ENCODE measurements at places on chromosomes 16 and 17.

GRCh38 chr16:8677481-8677880 is 3.1 kb downstream of the ABAT start:
- peak; percentile 35 for DNase-seq

DNA sequence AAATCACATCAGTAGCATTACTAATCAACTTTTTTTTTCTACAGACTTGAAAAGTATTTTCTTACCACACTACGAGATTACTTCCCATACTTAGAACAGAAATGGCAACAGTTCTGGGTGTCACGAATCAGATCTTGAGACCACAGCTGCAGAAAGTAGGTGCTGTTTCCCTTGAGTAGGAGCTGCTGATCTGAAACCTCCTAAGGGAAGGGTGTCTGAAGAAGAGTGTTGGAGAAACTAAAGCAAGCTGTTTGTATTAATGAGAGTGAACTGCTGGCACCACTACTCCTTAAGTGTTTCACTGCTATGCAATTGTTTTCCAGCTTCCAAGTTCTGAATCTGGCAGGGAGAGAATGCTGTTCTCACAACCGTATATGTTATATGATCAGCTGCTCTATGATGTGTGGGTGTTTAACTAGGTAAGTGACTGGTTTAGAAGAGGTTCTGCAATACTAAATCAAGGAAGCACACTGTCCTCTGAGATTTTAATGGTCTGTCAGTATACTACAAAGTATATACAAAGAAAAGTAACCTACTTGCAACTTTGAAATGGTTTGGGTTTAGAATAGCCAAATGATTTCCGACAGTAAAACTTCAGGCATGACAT is 3.3 kb downstream of the ZNF652 start:
- peak; percentile 12 for DNase-seq

GRCh38 chr16:47175152-47175551 is 31.4 kb upstream of the NETO2 start:
- no peak for DNase-seq

- no peak for DNase-seq
These were observed 150.4 kb downstream of the SPECC1 start for GRCh38 chr17:20159406-20160069.

GRCh38 chr16:70494202-70494770 is 29.1 kb downstream of the COG4 start:
- DNase-seq = no peak

DNA sequence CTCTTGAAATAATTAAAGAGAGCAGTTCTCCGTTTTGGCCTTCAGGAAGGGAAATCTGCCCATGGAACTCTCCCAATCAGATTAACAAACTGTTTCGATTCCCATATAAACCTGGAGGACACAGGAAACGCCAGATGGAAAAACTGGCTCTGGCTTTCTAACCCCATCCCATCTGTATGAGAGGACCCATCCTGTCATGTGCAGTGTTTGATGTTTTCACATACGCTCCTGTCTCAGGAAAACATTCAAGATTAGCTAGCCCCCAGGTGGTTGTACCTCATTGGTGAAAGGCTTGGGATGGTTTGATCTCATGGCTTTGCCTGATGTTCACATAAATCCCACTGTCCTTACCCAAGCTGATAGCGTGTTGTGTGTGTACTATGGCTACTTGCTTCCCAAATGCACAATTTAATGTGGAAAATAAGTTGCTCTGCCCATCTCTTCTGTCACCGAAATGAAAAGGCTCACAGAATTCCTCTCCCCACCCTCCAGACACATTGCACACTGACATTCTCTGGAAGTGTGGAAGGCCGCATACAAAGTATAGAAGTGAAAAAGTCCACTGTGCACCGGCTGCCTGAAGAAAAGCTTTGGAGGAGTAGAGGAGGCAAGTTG is 18.2 kb upstream of the ERN1 start:
- no peak for DNase-seq

DNA sequence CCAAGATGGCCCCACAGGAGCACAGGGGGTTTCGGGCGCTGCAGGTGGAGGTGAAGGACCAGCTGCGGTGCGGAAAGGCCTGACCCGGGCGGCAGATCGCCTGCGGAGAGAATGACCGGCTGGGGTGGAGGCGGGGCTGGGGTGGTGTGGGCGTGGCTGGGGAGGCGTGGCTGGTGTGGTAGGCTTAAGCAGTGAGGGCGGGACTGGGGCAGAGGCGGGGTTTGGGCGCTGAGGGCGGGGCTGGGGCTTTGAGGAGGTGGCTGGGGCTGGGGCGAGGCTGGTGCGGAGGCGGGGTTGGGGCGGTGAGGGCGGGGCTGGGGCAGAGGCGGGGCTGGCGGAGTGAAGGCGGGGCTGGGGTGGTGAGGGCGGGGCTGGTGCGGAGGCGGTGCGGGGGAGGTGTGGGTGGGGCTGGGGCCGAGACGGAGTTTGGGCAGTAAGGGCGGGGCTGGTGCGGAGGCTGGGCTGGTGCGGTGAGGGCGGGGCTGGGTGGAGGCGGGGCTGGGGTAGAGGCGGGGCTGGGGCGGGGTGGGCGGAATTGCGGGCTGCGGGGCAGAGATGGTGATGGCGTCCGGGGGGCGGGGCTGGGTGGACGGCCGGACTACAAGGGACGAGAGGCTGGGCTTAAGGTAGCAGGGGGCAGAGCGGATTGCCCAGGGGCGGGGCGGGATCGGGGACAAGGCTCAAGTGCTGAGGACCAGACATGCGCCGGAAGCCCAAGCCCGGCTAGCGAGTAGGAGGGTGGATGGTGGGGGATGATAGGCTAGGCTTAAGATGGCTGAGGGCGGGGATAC is 9.9 kb upstream of the GSDMA start:
- DNase-seq = peak; percentile 98

- no peak for DNase-seq
These were observed 14.0 kb downstream of the PDIA2 start for GRCh38 chr16:296806-297510.

DNA sequence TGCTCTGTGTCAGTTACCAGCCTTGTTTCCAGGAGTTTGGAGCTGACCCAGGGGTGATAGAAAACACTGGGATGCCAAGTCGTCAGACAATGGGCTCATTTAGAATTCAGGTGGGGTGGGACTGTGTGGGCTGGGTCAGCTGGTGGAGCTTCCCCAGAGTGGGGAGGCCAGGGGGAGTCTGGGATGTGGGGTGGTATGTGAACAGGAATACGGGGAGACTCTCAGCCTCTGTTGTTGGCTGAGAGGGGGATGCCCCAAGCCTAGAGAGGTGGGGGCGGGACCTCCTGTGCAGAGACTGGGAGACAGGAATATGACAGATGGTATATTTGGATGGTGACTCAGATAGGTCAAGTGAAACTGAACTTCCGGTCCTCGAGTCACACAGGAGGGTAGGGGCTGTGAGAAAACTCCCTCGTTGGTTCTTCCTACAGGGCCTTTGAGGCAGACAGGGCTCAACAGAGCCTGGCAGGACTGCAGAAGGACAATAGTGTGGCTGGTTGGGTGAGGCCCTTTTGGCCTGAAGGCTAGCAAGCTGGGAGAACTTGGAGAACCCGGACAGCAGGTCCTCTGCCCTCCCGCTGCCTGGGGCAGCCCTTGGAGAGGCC is 23.7 kb downstream of the CDH1 start:
- peak; percentile 40 for DNase-seq

DNA sequence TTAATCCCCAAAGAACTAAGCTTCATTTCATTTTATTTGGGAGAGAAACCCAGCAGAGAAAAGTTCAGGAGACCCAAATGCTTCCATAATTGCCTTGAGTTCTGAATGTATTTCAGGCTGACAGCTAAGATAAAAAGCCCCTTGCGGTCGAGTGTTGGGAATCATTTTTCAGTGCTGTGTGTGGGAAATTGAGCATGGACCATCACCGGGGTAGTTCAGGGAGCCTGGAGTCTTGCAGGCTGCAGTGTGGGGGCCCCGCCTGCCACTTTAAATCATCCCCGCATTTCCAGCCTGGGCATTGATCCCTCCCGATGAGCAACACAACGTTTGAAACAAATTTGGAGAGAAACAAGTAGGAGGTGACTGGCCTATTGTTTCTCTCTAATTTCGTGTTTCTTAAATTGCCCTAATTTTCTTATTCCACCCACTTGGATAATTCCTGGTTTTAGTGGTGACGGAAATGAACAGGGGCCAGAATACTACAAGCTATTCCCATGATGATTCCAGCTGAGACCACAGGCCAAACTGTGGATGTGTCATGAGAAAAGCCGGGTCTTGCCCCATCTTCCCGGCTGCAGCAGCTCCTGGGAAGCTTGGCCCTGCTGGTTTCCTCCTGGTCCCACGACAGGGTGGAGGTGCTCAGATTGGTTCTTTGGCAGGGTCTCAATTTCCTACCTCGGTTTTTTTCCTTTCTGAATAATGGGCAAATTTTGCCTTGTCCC is 75.1 kb downstream of the FOXL1 start:
- DNase-seq = peak; percentile 84

DNA sequence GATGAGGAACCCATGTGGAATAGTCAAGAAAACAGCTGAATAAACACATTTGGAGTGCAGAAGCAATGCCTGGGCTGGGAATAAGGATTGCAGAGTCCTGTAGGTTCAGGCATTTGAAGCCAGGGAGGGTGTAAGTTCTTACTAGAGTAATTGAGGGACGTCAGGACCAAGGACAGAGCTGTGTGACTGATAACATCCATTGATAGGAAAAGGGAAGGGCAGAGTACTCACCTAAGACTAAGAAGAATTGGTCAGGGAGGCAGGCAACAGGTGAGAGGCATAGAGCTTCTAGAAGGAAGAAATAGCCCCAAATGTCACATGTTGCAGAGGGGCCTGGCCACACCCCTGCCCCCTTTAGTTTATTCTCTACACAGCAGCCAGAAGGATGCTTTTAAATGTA is 79.8 kb upstream of the TMEM132E start:
- DNase-seq = no peak

DNA sequence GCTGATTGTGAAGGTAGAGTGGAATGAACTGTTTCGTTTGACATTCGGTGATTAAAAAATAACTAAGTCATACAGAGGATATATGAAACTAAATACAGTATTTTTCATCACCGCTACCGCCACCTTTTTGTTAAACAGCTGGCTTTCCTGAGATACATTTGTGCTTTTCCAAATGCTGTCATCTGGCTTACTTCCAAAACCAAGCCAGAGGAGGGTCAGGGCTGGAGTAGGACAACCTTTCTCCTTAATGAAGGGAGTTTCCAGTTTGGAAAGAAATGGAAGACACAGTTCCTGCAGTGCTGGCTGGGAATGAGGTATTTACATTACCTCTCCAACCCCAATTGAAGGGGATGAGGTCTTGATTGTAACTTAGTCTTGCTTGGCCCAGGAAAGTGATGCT is 3.2 kb downstream of the TNRC6C start:
- no peak for DNase-seq

- no peak for DNase-seq
These were observed 218.1 kb upstream of the CDH8 start for GRCh38 chr16:62254372-62254771.

DNA sequence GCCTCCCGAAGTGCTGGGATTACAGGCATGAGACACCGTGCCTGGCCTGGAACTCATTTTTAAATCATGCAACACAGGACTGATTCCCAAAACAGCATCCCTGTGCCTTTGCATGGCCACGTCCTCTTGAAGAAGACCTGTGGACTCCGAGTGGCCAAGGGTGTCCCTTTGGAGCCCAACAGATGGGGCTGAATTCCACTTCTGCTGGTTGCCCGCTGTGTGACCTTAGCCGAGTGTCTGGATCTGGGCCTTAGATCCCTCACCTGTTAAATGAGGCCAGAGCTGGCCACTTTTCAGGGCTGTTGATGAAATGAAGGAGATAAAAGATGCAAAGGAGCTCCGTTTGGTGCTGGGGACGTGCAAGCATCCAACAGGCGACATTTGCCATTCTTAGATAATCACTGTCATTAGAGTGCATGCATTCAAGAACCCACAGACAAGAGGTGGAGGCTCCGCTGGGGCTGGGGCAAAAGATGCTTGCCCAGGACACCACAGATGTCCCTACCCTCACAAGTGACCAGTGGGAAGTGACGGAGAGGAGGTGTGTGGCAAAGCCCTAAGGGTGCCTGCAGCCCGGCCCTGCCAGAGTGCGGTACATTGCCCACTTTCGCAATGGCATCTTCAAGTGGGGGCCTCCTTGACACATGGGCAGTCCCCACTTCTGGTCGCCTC is 354.1 kb upstream of the TNRC6C start:
- no peak for DNase-seq

DNA sequence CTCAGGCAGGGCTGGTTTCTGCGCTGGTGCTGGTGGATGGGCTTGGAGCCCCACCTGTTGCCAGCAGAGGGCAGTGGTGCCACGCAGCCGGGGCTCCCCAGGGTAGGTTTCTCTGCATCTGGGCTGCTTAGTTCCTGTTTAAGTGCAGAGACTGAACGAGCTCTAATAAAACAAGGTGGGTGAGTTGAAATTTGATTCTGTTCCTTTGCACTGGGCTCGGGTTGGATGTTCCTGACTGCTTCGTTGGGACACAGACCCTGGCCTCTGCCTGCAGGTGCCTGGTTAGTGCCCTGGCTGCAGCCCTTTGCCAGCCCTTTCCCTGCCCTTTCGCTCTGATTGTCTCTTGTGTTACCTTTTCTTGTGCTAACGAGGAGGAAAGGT is 30.0 kb downstream of the TBCD start:
- DNase-seq = peak; percentile 96

DNA sequence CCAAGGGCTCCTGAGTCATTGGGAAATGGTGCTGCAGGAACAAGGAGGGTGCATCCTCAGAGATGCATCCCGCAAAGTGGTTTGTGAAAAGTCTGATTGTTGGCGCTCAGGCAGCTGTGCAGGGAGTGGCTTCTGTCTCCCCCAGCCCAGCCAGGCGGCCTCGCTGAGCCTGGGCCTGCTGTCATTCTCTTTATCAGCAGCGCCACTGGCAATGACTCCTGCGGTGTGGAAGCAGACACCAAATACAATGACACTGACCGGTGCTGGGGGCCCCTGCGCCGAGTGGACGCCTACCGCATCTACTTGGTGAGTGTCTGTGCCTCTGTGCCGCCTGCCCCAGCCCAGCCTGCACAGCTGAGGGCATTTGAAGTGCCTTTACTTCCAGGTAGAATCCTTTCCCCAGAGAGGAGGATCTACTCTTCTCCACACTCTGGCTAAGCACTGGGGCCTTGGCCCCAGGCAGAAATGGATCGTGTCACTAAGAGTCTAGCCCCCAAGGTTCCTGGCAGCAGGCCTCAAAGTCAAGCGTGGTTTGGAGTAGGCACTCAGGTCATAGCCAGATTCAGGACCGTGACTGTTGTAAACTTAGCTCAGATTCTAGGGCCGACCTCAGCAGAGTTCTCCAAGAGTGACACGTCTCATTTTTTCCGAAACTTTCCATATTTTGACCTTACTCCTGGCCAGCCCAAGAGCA is 19.3 kb upstream of the NAT9 start:
- no peak for DNase-seq

DNA sequence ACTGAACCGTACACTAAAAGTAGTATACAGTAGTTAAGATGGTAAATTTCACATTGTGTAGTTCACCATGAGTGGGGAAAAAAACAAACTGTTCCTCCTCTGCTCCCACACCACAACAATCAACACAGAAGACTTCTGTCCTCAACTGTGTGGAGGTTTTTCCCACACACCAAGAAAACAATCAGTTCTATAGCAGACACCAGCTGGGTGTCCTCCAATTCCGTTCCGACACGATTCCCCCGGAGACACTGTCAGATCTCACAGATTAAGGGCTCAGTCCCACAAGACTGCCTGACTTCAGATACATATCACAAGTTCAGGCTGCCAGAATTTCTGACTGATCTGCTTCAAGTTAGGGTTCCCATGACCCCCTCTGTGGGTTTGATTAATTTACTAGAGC is 31.8 kb downstream of the BBS2 start:
- DNase-seq = no peak
